ENCODE measurements at places on chromosomes 7 and 10.

GRCh38 chr10:104658067-104658466 lies 17.0 kb downstream of the SORCS3 start:
- no peak for DNase-seq

GRCh38 chr7:12851841-12852240 lies 164.4 kb downstream of the ARL4A start:
- DNase-seq = peak; percentile 54

- DNase-seq = no peak
These were observed 375 bp upstream of the GATAD1 start for GRCh38 chr7:92446869-92447344.

- DNase-seq = peak; percentile 85
These were observed 1121.4 kb downstream of the XPNPEP1 start for GRCh38 chr10:108801775-108802517.

DNA sequence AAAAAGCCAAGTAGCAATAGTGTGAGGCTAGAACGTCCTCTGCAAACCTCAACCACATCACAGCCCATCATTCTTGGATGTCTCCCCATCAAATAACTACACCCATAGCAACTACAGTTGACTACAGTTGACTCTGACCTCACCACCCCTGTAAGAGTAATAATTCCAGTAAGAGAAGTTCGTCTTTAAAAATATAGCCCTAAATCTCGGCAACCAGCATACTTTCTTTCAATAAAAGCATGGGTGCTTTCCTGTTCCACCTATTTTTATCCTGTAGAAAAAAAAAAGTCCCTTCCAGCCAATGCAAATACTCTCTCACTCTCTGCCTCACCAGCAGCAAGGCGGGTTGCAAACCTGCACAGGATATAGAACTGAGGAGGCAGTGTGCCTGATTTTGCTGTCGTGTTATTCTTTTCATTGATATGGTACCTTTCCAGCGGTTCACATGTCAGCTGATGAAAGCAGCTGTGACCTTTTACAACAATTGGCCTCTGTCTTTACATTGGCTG lies 187.5 kb upstream of the NFE2L3 start:
- DNase-seq = no peak

DNA sequence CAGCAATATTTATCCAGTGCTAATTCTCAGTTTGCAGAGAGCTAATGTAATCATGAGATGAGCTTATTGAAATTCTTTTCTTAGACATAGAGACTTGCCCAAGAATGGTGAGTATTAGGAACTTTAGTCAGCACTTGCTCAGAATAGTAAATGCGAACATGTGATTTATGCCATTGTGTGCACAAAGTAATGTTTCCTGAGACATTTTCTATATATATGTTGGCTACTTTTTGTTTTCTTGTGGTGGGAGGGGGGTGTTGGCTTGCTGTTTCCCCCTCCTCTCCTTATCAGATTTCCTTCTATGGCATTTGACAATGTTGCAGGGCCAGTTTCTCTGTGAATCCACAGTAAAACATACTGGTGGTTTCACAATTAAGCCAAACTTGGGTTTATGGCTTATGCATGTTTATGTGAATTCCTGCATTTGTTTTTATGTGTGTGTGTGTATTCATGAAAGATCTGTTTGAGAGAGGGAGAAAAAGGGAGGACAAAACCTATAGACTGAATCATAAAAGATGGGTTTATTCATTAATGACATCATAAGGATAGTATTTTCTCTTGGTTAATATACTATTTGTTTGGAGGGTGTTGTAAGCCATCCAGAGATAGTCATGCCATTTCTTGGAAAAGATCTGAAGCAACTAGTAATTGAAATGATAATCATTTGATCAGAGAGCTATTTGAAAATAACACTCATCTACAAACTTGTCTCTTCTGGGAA lies 36.3 kb downstream of the ARID5B start:
- DNase-seq = peak; percentile 79

DNA sequence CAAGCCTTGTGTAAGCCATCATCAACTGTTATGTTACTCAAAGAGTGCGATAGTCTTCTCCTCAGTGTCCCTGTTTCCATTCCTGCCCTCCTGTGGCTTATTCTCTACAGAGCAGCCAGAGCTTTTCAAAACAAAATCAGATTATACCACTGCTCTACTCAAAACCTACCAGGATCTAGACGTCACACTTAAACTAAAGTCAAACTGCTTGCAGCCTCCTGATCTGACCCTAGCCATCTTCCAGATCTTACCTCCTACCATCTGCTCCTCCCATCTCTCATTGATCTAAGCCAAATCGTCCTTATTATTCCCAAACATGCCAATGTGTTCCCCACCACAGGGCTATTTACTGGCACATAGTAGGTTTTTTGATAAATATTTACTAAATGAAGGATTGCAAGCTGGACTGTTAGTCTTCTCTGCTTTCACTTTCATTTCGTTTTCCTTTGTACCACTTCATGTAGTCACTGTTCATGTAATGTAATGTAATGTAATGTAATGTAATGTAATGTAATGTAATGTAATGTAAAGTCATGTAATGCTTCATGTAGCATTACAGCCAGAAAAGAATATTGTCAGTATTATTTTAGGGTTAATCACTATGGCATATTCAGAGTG lies 116.1 kb downstream of the GPR37 start:
- no peak for DNase-seq
